ENCODE measurements at places on chromosomes 11 and 22.
A peak's percentile ranks its signal among the peaks of the same experiment; 100 is the strongest.

- DNase-seq, result no peak
Measured at GRCh38 chr22:44042249-44043218, 18.4 kb downstream of the PARVB start.

- DNase-seq, result no peak
Measured at GRCh38 chr22:18103527-18104269, 6.9 kb upstream of the TUBA8 start.

DNA sequence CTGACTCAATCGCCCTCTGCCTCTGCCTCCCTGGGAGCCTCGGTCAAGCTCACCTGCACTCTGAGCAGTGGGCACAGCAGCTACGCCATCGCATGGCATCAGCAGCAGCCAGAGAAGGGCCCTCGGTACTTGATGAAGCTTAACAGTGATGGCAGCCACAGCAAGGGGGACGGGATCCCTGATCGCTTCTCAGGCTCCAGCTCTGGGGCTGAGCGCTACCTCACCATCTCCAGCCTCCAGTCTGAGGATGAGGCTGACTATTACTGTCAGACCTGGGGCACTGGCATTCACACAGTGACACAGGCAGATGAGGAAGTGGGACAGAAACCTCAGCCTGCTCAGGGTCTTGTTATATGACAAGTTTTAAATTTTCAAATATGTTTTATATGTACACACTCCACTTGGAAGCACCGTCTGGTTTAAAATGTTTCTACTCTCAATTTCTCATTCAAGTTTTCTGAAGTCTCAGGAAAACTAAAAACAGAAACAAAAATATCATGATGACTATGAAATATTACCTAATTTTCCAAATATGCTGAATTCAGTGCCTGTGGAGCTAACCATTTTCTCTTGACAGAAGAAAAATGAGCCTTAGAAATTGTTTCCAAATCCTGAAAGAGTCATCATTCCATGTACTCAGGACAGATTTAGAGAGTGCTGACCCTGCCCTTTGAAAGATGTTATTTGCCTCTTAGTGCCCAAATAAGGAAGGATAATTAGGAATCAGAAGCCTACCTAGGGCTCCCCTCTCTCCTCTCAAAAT, 48.8 kb upstream of the TOP3B start:
- no peak for DNase-seq

GRCh38 chr22:41469218-41469851, 418 bp downstream of the ACO2 start:
- no peak for DNase-seq

DNA sequence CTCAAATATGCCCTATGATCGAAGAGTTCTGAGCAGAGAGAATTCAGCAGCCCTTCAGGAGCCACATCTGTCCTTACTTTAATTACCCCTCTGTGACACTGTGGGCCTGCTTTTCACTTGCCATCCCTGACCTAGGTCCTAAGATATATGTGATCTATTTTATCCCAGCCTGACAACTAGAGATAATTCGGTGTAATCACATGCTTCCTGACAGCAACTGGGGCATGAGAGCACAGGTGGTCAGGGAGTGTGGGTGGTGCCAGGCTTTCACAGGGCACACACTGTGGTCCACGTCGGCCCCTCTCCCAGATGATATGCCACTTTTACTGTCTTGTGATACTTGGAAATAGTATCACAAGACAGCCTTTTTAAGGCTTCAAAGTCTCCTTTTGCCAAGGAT, 3.9 kb downstream of the TUBA8 start:
- no peak for DNase-seq

GRCh38 chr11:17415523-17416104, 27.2 kb upstream of the KCNJ11 start:
- no peak for DNase-seq

DNA sequence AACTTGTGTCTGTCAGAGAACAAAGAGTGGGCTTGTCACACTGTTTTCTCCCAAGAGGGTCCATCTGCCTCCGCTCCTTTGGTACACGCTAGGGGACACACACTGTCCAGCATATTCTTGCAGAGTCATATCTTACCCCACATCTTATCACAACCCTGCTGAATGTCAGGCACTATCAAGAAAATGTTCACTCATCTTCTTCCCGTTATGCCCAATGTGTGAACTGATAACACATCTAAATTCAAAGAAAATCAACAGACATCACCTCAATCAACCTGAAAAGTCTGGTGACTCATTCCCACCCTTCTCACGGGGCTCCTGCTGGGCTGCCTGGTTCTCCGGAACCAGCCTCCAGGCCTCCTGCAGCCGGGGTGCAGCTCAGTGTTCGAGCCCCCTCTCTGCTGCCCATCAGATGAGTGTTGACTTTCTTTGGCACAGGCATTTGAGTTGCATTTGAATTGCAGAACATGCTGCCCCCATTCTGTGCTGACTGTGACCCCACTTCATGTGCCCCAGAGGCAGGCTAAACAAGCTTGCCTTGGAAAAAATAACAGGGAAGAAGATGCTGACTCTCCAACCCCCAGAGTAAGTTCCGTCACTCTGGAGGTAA, 19.4 kb downstream of the GRAP2 start:
- DNase-seq, result no peak

GRCh38 chr22:47452184-47452583, 689.7 kb downstream of the TBC1D22A start:
- peak; percentile 39 for DNase-seq

- DNase-seq, result no peak
Measured at GRCh38 chr11:133955081-133955891, 1.5 kb downstream of the IGSF9B start.

DNA sequence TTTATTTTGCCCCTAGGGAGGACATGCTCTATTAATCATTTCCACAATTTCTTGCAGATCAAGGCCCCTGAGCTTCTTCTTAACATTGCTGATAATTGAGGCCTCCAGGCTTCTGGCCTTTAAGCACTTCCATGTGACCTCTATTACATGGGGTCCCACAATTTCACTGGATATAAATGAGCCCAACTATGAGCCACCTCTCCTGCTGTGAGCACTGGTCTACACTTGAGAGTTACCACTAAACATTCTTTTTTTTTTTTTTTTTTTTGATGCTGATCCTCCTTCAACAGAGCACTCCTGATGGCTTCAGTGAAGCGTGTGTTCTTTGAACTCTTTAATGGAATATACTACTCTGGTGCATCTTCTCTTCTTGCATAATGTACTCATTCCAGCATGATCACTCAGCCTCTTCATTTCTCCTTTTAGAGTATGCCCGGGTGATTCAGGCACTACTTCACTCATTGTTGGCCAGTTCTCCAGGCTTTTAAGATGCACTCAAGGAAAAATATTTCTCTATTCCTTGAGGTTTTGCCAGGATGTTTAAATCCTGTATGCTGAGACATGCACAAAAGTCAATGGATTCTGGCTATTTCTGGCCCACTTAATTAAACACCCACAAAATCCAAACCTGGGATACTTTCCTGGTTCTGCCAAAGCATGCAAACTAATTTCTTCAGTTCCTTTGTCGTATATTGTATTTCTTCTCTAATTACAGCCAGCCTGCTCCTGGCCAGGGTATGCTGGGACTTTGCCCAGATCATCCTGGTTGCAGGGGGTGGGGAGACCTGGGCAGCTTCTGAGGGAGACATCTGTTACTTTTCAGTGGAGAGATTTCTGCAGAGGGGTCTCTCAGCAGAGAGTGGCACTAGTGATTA, 257.8 kb upstream of the LUZP2 start:
- no peak for DNase-seq

- DNase-seq, result no peak
Measured at GRCh38 chr11:64231546-64231945, 1.2 kb downstream of the DNAJC4 start.

- DNase-seq, result no peak
Measured at GRCh38 chr11:86398106-86398505, 23.4 kb downstream of the CCDC81 start.

GRCh38 chr22:25658633-25659032, 83.4 kb upstream of the MYO18B start:
- no peak for DNase-seq

DNA sequence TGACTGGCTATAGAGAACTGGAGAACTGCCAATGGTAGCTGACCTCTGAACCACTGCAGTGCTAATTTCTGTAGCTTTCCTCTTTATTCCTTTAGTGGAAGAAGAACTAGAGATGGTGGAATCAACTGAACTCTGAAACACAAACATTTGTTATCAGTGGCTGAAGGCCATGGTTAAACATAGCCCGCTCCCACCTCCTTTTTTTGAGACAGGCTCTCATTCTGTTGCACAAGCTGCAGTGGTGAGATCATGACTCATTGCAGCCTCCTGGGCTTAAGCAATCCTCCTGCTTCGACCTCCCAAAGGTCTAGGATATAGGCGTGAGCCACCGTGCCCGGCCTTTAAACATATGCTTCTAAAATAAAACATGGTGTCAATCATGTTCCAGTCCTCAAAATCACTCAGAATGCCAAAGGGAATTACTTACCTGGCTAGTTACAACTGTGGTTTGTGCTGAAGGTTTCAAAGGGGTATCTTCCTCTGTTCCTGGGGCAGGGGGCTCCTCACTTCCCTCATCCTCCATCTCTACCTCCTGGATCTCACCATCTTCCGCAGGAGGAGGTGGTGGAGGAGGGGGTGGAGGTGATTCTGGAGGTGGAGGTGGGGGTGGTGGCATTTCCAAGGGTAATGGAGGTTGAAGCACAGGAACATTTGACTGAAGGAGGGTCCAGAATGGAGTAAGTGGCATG, 9.0 kb upstream of the AGBL2 start:
- DNase-seq, result peak; percentile 49

GRCh38 chr22:37999236-37999635, 14.9 kb upstream of the SOX10 start:
- no peak for DNase-seq

- DNase-seq, result no peak
Measured at GRCh38 chr11:112156153-112156955, 7.5 kb downstream of the IL18 start.

DNA sequence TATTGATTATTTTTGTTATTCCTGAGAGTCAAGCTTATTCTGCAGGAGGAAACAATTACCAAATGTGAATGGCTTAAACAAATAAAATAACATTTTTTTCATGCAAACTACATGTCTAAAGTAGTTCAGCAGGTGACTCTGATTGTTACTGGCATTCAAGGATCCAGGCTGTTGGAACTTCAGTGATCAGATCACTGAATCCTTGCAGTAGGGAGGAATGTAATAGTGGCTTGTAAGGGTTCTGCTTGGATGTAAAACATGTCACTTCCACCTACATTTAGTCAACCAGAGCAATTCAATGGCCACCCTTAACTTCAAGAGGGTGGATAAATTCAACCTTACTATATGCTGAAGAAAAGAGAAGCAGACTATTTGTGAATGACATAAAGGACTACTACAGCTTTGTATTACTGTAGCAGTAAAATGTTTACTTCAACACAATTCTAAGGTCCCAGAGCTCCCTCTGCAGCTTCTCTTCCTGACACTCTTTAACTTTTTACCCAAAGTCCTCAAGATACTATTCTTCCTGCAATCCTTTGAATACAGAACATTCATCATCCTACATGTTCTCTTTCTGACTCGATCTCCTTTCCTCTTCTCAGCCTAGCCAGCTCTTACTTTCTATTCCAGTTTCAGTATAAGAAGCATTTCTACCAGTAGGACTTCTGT, 284.0 kb downstream of the LRRC4C start:
- no peak for DNase-seq

Measured in HuH-7.5 (cell line).